ENCODE measurements at places on chromosomes 13 and 19.

DNA sequence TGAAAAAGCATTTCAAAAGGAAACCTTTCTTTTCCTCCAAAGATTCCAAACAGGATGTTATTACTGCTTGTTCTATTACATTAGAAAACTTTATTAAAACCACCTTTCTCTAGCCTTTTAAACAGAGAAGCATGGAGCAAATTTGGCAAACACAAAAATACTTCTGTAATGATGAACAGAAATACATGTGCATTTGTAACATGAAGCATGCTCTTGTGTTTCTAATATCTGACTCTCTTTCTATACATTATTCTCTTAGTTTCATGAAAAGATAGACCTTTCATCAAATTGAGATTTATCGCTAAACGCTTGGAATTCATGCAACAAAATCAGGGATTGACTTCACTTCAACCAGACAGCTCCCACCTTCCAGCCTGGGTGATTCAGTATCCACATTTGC is 152.8 kb upstream of the IRS2 start:
- DNase-seq = no peak

GRCh38 chr13:44758630-44759383 is 182.7 kb upstream of the TSC22D1 start:
- peak; percentile 80 for DNase-seq

- DNase-seq = no peak
These were observed 65.2 kb downstream of the RAP2A start for GRCh38 chr13:97499181-97499580.

GRCh38 chr19:49403404-49404187 is 15.5 kb downstream of the KASH5 start:
- DNase-seq = no peak

DNA sequence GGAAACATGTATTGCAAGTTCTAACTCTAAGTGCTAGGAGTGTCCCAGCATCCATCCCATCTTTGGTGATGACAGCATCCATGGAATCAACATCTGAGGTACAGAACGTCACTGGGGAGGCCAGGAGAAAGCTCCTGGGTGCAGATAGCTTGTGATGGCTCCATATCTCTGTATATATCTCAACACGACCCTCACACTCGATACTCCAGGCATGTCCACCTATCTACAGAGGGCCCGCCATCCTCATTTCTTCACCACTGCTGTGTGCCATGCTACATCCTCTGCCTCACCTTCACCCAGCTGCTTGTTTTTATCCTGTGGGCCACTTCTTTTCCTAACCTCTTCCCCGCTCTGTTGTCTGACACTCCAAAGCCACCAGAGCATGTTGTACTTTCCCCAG is 100.4 kb upstream of the SERP2 start:
- no peak for DNase-seq

DNA sequence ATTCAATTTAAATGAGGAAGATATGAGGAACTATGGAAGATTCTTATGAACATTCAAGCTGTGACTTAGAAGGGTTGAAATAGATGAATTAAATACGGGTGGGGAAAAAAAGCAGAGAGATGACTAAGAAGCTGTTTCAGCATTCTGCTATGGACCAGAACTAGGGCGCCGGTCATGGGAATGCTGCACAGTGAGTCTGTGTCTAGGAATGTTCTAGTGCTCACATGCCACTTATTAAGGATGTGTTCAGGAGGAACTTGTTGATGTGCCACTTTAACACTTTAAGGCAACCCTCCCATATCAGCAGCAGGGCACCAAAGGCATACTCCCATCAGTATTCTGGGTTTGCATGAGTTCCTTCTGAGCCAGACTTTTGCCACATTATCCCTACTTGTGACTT is 152.1 kb downstream of the POSTN start:
- peak; percentile 65 for DNase-seq
